ENCODE measurements at places on chromosomes 13 and 19. TPM values are rescaled to one million over a fixed set of nuclear protein-coding genes. Genes with fewer than 3 reads are reported as not detected.

Gene CLEC17A
- total RNA-seq, result not detected

- no peak for DNase-seq
Observed at GRCh38 chr13:43129066-43129465, 105.7 kb downstream of the DNAJC15 start.

GRCh38 chr19:44925114-44925891, 10.9 kb downstream of the APOC1 start:
- no peak for DNase-seq

GRCh38 chr19:46634045-46634655, 1.9 kb downstream of the GNG8 start:
- peak; percentile 75 for DNase-seq

GRCh38 chr13:37475151-37475550, 123.4 kb downstream of the POSTN start:
- no peak for DNase-seq

DNA sequence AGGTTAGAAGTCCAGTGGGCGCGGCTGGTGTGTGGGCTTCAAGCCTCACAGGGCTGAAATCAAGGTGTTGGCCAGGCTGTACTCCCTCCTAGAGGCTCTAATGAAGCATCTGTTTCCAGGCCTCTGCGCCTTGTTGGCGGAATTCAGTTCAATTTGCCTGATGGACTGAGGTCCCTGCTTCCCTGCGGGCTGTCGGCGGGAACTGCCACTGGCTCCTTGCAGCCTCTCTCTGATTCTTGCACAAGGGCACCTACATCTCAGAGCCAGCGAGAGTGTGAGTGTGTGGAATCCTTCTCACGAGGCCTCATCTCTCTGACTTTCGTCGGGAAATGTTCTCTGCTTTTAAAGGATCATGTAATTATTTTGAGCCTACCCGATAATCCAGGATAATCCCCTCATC, 128.6 kb downstream of the DLEU7 start:
- DNase-seq, result no peak

DNA sequence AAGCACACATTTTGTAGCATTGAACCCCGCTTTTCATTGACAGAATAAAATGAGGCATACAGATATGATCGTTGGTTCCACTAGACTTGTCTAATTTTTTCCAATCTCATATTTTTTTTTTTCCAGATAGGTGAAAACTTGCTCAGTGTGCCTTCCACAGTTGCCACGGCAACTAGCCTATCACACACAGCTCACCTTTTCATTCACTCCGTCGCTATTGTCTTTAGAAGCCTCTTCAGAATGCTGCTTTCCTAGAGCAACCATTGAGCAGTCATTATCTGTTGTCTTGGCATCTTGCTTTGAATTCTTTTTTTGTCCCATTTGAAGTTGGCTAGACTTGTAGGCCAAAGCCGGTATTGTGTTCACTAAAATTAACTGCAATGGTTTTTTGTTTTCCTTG, 37.7 kb upstream of the ESD start:
- no peak for DNase-seq
